ENCODE measurements at places on chromosomes 7 and 10. TPM values are rescaled to one million over a fixed set of nuclear protein-coding genes. Genes with fewer than 3 reads are reported as not detected.

CDCA7L gene
- 8.1 TPM for polyA plus RNA-seq

SPDYE8 gene
- 0.19 TPM for polyA plus RNA-seq

CNTNAP2 gene
- polyA plus RNA-seq: 7.5 TPM

FGFR2 gene
- 41.3 TPM for polyA plus RNA-seq

- DNase-seq: no peak
These were observed 365.1 kb upstream of the NFE2L3 start for GRCh38 chr7:25786936-25787335.

GPRIN2 gene
- polyA plus RNA-seq: 13.7 TPM

GRCh38 chr10:30784897-30785605, 155.5 kb upstream of the LYZL2 start:
- DNase-seq: peak; percentile 83

DNA sequence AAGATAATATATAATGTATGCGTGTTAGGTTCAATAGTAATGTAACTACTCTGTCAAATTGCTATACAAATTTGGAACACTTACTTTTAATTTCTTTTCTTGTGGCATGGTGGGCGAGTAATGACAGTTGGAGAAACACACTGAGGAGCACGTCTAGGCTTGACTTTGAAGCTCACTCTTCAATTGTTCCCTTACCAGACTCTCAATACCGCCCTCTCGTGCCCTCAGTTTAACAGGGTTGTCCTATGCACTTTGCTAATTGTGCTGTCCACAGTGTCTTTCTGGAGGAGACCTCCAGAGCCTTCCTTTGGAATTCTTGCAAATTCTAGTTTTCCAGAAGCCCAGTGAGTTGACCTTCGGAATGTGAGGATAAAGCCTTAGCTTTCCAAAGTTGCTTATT, 107.2 kb upstream of the RELN start:
- DNase-seq: peak; percentile 30

GRCh38 chr10:110242511-110242910, 35.1 kb downstream of the MXI1 start:
- no peak for DNase-seq

- DNase-seq: no peak
These were observed 256.1 kb downstream of the COBL start for GRCh38 chr7:51060536-51060935.

GRCh38 chr7:47578579-47579270, 3.2 kb downstream of the TNS3 start:
- DNase-seq: peak; percentile 62

FHIP2A gene
- 18.0 TPM for polyA plus RNA-seq

GRCh38 chr10:60777696-60778213, 523 bp upstream of the CDK1 start:
- no peak for DNase-seq

CPN1 gene
- 4.6 TPM for polyA plus RNA-seq

DNA sequence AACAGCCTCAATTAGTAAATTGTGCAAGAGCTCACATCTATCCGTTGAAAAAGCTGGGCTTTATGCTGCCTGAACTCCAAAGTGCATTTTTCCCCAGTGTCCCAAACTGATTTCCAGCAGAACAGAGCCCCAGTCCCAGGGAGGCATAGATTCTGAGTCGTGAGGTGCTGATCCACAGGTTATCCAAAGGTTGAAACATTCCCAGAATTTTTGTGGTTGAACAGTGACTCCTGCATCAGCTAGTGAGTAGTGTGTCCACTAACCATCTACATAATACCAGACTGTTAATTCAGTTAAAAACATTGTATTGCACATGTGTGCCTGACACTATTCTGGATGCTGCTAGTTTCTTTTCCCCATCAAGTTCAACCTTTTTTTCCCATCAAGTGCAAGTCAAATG, 761.5 kb downstream of the GATA3 start:
- DNase-seq: no peak

GRCh38 chr7:142771353-142771723, 568 bp downstream of the PRSS2 start:
- no peak for DNase-seq

GRCh38 chr7:28411876-28412662, at the start of gene CREB5:
Gene CREB5, plus strand, starts transcription at chr7:28412518. Its CDS starts 397 bp downstream, at chr7:28412915.
- DNase-seq: peak; percentile 42

DNA sequence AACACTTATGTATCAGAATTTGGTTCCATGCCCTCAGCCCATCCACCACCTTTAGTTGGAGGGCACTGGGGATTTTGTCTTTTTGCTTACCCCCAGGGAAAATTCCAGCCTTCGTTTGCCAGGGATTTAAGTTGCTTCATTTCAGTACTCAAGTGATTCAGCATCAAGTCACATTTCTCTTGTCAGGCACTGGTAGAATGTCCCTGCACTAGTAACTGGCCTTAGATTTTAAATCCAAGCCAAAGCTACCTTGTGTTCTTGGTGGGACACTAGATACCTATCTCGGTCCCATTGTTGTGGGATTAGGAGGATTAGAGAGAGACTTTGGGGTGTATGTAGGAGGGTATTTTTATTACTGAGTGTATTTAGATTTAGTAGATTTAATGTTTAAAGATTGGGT, 613.1 kb downstream of the SUGCT start:
- no peak for DNase-seq

ANKRD30A gene
- polyA plus RNA-seq: not detected

DPYSL4 gene
- 2.1 TPM for polyA plus RNA-seq

DNA sequence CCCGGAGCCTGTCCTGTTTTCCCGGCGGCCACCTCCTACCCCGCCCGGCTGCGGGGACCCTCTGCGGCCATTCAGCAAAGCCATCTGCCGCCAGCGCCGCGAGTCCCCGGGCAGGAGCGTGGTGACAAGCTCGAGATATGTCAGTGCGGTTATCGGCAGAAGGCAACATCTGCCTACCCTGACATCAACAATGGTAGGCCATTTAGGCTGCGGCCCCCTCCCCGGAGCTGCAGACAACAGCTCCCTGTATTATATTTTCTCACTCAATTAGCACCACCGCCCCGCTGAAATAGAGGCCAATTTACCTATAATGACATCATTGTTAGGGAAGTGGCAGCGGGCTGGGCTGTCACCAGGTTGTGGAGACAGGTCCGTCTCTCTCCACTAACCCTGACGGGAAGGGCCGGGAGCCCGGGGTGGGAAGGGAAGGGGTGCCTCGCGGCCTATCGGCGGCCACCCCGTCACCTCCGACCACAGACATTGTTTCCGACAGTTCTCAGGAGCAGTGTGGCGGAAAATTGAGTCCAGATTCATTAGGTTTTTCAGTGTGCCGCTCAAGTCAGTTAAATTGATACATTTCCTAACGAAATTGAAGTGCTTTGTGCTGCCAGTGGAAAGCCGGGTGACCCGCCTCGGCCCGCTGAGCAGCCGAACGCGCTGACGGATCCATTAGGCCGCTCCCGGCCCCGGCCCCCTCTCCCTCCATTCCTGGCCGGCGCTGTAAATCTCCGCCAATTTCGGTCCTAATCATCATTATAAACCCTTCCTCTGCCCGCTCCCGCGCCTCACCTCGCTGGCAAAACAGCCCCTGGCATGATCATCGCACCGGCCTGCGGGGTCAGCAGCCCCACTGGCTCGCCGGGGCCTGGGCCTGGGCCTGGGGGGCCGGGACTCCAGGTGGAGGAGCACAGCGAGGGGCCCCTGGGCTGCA, 43.0 kb downstream of the UNCX start:
- DNase-seq: no peak

DNA sequence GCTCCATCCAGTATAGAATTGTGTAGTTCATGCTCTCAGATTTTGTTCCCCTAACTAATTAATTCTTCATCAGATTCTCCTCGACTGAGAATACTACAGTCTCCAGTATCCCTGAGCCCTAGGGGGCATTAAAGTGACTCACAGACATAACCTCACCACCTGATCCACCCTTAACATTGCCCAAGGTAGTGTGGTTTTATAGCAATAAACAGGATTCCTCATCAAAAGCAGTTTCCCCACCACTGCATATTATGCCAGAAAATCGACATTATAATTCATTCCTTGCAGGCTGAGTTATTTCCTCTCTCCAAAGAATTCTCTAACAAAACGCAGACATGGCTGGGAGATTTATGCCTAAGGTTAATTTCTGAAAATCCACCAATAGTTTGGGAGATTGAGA, 1402.5 kb upstream of the CELF2 start:
- DNase-seq: no peak

DNA sequence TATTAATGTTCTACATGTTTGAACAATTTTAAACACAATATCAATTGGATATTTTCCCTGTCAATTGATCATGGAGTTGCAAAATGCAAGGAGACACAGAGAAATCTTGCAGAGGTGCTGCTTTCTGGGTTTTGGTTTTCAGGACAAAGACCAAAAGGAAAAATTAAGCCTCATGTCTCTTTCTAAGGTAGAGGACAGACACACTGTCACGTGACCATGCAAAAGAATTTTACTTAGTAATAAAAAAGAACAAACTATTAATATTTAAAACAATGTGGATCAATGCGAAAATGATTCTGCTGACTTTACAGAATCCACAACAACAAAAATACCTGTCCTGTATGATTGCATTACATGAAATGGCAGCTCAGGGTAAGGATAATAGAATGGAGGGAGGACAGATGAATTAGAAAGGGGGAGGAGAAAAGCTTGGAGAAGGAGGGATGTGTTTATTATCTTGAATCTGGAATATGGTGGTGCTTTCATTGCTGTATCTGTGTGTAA, 493.7 kb upstream of the NUPR2 start:
- no peak for DNase-seq

DNA sequence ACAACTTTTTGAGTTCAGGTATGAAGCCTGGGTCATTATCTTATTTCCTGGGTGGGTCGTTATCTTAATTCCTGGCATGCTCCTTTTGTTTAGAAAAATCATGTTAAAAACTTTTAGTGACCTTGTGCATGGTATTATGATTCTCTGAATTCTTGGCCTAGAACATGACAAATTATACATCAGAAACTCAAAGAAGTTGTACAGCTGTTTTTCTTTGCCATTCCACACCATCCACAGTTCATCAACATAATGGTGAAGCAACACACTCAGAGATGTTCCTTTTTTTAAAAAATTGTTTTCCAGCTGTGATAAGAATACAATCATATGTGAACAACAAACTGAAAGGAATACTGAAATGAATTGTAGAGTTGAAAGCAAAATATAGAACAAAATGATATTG, 149.2 kb upstream of the SEMA3D start:
- no peak for DNase-seq

GRCh38 chr10:98404571-98405359, 10.2 kb downstream of the PYROXD2 start:
- no peak for DNase-seq

CAMK1D gene
- polyA plus RNA-seq: 6.0 TPM

GRCh38 chr7:19407270-19407669, 262.0 kb upstream of the FERD3L start:
- DNase-seq: no peak
